ENCODE measurements at places on chromosomes 6 and 20. TPM values are rescaled to one million over a fixed set of nuclear protein-coding genes. Genes with fewer than 3 reads are reported as not detected.

DNA sequence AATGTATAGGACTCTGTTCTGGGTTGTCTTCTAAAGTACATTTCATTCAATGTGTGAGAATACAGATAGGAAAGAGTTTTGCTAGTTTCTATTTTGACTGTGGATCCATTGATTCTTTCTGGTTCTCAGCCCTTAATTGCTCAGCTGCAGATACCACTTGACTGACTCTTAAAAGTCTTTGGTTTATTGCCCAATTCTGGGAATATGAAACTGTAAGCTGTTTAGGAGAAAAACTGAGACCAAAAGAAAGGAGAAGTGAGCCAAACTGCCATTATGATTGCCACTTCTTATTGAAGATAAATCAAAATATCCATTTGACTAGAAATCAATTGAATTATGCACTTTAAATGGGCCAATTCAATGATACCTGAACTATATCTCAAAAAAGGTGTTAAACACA lies 211.4 kb downstream of the ESR1 start:
- DNase-seq = no peak

GRCh38 chr6:142827991-142828390 lies 117.0 kb downstream of the HIVEP2 start:
- no peak for DNase-seq

DNA sequence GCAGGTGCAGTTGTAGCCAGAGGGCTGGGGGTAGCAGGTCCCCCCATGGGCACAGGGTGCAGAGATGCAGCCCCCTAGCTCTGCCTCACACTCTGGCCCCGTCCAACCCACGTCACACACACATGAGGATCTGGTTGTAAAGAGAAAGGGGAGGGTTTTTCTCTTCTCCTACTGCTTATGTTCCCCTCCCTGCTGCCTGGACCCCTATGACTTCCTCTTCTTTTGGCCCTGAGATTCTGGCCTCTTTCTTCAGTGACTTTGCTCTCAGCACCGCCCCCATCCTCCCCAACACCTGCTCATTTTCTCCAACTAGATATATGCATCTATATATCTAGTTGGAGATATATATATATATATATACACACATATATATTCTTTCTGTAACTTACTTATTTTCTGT lies 9.7 kb downstream of the NOTCH4 start:
- DNase-seq = no peak

- DNase-seq = no peak
Measured at GRCh38 chr6:163707387-163708355, 293.2 kb downstream of the QKI start.

DNA sequence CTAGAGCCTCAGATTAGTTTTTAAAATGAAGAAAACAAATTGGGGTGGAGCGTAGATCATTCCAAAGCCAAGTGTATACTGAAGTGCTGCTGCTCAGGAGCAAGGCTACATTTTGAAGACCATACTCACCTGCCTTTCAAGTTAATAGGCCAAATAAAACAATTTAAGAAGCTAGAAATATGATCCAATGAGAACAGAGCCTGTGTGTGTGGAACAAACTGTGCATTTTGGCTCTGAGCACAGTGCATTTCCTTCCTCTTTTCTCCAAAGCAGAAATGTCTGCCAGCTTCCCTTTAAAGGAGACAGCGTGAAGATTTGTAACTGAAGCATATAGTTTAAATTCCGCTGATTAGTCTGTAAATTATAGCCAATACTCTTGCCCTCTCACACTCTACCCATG lies 3.2 kb upstream of the IFNGR1 start:
- no peak for DNase-seq

- no peak for DNase-seq
Measured at GRCh38 chr20:57259121-57259937, 7.1 kb downstream of the BMP7 start.

GRCh38 chr20:15682690-15683089 lies 890.6 kb downstream of the KIF16B start:
- DNase-seq = no peak

DNA sequence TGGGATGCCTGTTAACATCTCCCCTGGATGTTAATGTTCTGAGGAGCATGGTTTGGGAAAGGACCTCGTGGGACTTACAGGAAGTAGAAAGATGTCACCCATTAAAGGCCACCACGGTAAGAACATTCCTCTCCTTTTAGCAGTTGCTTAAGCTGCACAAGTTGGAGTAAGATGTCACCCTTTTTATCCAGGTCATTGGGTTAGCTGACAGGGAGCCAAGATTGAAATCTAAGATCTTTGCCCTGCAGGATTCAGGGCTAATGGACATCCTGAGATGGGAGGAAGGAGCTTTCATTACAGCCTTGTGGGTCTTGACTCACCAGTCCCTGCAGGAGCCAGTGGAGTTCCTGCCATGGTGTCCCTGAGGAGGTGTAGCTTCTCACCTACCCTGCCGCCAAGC lies 22.1 kb downstream of the PABPC1L start:
- no peak for DNase-seq

Gene HSD17B8
- 28.2 TPM for polyA plus RNA-seq

Gene FAXC
- 5.1 TPM for polyA plus RNA-seq

Gene LY6G6F
- 1.2 TPM for polyA plus RNA-seq

Gene OXT
- polyA plus RNA-seq = 0.47 TPM

Gene PPP1R14C
- polyA plus RNA-seq = 21.7 TPM

Gene RNF39
- polyA plus RNA-seq = 1.4 TPM
